Caki2 (cell line): ENCODE measurements at places on chromosomes 7 and 10.

GRCh38 chr10:97747573-97747972 lies 10.6 kb downstream of the ZFYVE27 start:
- DNase-seq, result no peak

- peak; percentile 23 for DNase-seq
Measured at GRCh38 chr7:93115796-93116195, 2.0 kb downstream of the SAMD9 start.

DNA sequence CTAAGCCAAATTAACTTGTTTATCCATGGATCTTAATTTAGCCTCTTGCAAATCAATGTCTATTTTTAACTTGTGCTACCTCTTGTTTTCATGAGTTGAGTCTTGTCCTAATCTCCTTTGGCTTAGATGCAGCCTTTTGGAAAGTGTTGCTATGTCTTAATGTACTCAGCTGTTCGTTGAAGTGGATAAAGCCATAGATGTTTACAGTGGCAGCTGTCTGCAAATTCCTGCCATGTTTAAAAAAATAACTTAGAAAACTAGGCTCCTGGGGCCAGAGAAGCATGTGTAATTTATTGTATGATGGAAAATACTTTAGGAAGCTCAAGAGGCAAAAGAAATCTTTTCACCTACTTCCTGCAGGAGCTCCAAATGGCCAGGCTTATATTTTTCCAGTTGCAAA lies 253.1 kb upstream of the RHOBTB1 start:
- no peak for DNase-seq

DNA sequence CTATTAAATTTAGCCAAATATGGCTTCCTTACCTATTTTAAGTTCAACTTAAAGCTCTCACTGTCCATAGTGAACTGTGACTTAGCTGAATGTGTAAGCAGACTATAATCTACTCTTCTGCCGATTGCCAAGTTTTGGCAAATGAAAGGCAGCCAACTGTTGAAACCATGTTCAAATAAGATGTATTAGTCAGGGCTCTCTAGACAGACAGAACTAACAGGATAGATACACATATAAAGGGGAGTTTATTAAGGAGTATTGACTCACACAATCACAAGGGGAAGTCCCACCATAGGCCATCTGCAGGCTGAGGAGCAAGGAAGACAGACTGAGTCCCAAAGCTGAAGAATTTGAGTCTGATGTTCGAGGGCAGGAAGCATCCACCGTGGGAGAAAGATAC lies 837.7 kb upstream of the AUTS2 start:
- DNase-seq, result no peak

- no peak for DNase-seq
Measured at GRCh38 chr10:12868229-12868628, 133.3 kb downstream of the CCDC3 start.
